ENCODE measurements at places on chromosomes 13 and 19.

DNA sequence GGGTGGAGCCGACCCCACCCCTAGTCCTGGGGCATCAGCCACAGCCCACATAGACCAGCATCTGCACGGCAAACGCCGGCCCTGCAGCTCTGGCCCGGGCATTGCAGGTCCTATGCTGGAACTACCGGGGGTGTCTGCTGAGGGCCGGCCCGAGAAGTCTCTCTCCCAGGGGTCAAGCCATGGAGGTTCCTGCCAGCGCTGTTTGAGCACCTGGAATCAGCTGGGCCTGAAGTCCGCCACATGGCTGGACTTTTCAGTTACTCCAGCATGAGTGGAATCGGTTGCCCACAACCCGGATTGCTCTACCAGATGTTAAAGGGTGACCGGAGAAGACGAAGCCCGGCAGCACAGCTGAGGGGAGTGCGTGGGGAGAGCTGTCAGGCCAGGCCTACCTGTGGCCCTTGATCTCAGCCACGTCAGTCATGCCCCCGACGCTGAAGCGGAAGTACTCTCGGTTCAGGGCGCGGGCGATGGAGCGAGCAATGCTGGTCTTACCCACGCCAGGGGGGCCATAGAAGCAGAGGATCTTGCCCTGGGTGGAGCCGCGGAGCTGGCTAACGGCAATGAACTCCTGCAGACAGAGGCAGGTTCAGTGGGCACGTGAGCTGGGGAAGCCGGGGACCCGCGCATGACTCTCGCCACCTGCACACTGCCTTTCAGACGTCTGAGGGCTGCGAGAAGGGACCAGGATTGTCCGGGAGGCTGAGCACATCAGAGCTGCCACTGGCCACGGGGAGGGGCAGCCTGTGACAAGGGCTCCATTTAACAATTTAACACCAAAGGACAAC is 8.7 kb downstream of the RPL36 start:
- no peak for DNase-seq

GRCh38 chr13:110799246-110800236 is 86.0 kb downstream of the ING1 start:
- DNase-seq = no peak

DNA sequence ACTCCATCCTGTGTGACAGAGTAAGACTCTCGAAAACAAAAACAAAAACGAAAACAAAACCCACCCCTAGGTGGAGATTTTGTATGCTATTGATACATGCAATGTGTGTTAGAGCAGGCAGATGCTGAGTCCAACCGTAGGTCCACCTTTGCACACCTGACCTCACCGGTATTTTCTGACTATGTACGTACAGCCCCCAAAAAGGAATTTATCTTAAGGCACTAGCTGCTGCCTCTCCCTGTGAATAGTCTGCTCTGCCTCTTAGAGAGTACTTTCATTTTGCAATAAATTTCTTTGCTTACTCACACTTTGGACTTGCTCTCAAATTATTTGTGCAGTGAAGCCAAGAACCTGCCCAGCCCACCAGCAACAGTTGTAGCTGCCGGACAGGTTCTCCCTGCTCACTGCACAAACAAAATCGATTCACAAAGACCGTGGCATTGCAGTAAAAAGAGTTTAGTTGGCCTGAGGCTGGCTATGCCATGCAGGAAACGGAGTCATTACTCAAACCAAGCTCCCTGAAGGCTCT is 8.2 kb upstream of the ZNF77 start:
- DNase-seq = no peak

DNA sequence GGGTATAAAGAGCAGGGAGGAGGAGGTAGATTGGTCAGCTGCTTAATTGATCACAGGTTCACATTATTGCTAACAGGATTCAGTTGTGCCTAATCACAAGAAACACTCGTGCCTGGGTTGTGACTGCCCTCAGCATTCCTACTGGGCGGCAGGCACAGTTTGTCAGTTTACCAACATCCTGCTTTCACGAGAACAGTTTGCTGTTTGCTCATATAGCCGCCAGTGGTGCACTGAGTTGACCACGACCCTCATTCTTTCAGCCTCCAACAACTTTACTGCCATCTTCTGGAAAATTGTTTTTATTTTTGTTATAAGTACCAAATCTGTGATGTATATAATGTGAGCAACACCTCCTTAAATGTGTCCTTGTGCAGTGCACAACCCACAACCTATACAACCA is 16.2 kb upstream of the IFT88 start:
- DNase-seq = peak; percentile 35

- peak; percentile 26 for DNase-seq
Observed at GRCh38 chr19:32691952-32692726, 518 bp downstream of the NUDT19 start.

GRCh38 chr13:97526556-97526955 is 92.6 kb downstream of the RAP2A start:
- no peak for DNase-seq

DNA sequence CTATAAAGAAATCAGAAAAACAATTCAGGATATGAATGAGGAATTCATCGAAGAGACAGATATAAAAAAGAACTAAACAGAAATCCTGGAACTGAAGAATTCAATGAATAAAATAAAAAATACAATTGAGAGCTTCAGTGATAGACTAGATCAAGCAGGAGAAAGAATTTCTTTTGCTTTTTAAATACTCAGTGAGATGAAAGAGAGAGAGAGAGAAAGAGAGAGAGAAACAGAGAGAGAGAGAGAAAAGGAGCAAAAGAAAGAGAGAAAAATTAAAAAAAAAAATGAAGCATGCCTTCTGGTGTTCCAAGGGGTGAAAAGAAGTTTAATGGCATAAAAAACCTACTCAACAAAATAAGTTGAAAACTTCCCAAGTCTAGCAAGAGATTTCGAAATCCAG is 22.0 kb upstream of the SLC7A9 start:
- DNase-seq = no peak

DNA sequence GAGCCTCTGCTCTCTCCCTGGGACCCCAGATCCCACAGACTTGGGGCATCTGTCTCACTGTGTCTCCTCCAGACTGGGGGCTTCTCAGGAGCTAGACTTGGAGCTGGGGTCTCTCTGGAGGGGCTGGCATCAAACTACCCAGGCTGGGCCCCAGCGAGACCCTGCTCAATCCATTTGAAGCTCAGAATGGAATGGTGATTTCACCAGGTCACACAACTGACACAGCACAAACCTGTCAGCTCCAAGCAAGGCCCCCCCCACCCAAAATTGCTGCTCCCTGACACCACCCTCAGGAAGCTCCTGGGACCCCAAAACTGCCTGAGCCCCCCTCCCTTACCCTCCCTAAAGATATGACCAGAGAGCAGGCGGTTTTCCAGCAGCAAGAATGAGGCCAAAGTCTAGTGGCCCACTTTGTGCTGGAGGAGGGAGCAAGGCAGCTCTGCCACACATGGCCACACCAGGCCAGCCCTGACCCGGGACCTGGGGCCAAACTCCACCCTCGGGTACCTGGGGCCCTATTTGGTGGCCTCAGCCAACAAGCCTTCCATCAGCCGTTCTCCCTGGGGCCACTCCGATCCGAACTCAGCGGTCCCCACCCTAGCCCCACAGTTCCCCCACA is 2.4 kb downstream of the NR2F6 start:
- DNase-seq = no peak

- DNase-seq = no peak
Observed at GRCh38 chr19:35468637-35469036, 20.6 kb downstream of the FFAR2 start.

DNA sequence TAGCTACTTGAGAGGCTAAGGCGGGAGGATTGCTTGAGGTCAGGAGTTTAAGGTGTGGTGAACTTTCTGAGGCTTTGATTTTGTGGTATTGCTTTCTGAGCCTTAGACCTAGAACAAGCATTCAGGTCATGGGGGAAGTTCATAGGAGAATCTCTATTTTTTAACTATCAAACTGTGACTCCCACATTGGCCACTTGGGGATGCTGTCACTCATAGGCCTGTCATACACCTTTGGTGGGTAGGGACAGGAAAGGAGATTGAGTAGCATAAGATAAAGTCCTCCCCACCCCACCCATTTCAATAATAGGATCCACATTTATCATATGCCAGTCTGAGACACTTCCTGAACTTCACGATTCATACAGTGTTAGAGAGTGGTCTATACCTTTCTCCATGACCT is 41.9 kb upstream of the PSG2 start:
- no peak for DNase-seq

- DNase-seq = no peak
Observed at GRCh38 chr19:47023448-47023794, 3.8 kb downstream of the NPAS1 start.

- no peak for DNase-seq
Observed at GRCh38 chr13:29449726-29450125, 145.8 kb downstream of the SLC7A1 start.

- no peak for DNase-seq
Observed at GRCh38 chr13:46578590-46578975, 25.6 kb downstream of the LRCH1 start.

DNA sequence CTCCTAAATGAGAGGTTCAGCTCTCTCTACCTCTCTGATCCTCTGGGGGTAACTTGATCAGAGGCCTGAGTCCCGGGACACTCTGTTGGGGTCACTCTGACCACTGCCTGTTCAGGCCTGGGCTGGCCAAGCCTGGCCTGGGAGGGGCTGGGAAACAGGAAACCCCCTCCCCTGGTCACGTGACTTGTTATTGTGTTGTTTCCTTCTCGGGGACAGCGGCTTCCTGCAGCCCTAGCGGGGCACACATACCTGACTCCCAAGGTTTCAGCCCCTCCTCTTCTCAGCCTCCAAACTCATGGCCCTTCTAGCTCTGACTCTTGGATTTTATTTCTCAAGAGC is at the start of gene USHBP1:
TSS of gene USHBP1 (minus strand) at position 105 of the 339 bp plus-strand sequence. CDS start 446 bp downstream, outside the sequence.
- DNase-seq = no peak

GRCh38 chr19:33291623-33292534 is 10.5 kb downstream of the CEBPA start:
- no peak for DNase-seq

GRCh38 chr13:110330491-110331011 is 23.5 kb downstream of the COL4A2 start:
- DNase-seq = no peak

DNA sequence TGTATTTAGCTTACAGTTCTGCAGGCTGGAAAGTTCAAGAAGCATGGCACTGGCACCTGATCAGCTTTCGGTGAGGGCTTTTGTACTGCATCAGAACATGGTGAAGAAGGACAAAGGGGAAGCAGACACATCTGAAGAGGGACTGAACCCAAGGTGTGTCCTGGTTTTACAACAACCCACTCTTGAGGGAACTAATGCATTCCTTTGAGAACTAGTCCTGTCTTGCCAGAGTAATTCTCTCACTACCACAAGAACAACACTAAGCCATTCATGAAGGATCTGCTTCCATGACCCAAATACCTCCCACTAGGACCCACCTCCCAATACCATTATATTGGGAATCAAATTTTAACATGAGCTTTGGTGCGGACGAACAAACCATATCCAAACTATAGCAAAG is 93.6 kb downstream of the RFC3 start:
- DNase-seq = no peak

DNA sequence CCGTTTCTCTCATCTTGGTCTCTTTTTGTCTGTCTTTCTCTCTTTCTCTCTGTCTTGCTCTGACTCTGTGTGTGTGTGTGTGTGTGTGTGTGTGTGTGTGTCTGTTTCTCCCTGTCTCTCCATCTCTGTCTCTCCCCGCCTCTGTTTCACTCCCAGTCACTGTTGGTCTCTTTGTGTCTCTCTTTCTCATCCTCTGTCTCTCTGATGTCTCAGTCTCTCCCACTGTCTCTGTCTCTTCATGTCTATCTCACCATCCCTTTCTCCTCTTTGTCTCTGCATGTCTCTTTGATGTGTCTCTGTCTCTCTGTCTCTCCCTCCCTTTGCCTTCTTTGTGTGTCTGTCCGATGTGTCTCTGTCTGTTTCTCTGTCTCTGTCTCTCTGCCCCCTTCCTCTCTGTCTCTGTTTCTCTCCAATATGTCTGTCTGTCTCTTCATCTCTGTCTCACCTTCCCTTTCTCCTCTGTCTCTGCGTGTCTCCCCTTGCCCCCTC is 2.5 kb downstream of the NFIC start:
- DNase-seq = no peak

DNA sequence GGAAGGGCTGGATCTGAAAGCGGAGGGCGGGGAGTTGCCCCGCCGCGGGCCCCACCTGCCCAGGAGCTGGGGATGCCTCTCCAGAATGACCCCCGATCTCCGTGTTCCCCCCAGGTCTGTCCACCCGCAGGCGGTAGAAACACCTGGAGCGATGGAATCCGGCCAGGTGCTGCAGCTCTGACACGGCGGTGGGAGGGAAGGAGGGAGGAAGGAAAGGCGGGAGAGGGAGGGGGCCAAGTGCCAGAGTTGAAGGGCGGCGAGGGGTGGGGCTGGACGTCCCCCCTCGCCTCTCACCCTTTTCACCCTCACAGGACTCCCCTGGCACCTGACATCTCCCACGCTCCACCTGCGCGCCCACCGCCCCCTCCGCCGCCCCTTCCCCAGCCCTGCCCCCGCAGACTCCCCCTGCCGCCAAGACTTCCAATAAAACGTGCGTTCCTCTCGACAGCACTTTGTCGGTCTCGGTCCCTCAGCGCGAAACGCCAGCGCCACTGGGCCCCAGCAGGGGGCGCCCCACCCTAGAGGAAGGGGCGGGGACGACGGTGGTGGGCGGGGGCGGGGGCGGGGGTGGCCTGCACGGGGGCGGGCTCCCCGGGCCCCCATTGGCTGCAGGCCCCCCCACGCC is 337 bp upstream of the FXYD7 start:
- DNase-seq = no peak

GRCh38 chr13:99316224-99316623 is 9.0 kb upstream of the GPR183 start:
- DNase-seq = no peak

- no peak for DNase-seq
Observed at GRCh38 chr13:112178769-112179168, 111.8 kb downstream of the SOX1 start.

- DNase-seq = no peak
Observed at GRCh38 chr13:98937911-98938381, 39.9 kb downstream of the DOCK9 start.

DNA sequence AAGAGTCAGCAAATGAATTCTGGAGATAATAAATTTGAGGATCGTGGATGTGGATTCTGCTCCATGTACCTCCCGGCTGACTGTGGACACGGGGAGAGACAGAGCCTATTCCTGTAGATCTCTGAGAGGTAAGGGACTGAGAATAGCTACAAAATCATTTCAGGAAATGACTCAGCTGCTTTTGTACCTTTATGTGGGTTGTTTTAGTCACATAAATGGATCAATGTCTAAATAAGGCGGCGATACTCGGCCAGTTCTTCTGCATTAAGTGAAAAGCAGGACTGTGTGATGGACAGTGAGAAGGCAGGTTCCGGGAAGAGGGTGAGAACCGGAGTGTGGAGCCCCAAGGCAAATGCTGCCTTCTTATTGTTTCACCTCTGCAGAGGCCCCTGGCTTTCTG is 128.1 kb downstream of the EFNB2 start:
- DNase-seq = no peak

DNA sequence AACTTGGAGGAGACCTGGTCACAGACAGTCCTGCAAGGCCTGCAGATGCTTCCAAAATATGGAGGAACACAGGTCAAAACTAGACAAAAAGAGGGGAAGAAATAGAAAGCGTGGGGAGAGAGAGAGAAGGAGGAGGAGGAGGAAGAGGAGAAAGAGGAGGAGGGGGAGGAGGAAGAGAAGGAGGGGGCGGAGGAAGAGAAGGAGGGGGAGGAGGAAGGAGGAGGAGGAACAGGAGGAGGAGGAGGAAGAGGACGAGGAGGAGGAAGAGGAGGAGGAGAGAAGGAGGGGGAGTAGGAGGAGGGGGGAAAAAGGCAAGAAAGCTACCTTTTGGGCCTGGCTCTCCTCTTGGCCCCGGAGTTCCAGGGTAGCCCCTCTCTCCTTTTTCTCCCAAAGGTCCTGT is 105.8 kb downstream of the COL4A1 start:
- DNase-seq = no peak

All from putamen (tissue), 1 donor.